NCI-H446 (cell line): ENCODE measurements at places on chromosomes 2 and 18.
A peak's percentile ranks its signal among the peaks of the same experiment; 100 is the strongest.

GRCh38 chr18:51150113-51150700 is 47.3 kb downstream of the MEX3C start:
- DNase-seq: peak; percentile 17

DNA sequence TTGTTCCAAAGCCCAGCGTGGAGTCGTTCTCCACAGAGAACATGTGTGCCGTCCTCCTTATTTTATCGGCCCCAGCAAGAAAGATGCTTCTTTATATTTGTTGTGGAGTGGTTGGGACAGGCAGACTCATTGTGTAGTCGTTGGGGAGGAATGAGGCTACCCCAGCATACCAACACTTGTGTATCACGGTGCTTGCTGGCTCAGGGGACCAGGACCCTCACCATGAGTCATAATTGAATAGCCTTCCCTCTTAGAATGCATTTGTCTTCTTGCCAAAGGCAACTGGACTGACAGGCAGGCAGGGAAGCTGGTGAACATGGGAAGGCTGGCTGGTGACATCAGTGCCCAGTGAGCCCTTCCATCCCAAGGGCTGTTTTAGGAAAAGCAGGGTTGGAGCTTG is 4.7 kb downstream of the CAPN10 start:
- no peak for DNase-seq

DNA sequence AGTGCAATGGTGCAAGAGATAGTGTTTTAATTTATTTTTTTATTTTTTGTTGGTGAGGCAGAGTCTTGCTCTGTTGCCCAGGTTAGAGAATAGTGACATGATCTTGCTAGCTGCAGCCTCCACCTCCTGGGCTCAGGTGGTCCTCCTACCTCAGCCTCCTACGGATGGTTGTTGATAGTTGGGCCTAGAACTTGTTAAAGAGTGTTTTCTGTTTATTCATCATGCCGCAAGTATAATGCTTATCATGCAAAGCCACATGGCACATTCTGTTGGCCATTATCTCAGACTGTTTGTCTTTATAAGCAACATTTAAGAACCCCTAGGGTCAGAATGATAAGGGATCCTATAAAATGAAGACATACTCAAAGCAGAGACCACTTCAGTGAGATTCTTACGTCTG is 1.7 kb downstream of the UGGT1 start:
- no peak for DNase-seq

GRCh38 chr2:99600981-99601651 is 111.3 kb upstream of the REV1 start:
- peak; percentile 34 for DNase-seq

DNA sequence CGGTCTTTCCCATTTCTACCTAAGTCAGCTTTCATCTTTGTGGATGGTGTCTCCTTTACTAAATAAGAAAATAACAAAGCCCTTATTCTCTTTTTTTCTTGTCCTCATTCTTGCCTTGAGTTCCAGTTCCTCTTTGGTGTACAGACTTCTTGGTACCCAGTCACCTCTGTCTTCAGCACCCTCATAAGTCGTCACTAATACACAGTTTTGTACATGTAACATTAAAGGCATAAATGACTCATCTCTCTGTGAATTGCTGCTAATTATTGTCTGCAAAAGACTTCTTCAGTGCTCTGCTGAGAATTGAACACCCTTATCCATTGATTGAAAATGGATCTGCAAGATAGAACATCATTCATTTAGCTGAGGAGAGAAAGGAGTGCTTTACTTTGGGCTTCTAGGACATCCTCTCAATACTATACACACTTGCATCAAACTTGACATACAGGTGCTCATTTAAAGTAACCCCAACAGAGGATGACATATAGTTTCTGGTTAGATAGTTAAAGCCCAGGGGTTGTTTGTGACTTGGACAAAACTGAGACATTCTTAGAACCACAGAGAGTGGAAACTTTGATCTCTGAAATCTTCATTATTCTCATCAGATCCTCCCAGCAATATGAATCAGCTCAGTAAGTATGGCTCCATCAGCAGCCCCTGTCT is 97.0 kb downstream of the XRCC5 start:
- no peak for DNase-seq

- DNase-seq: no peak
These were observed 177.6 kb downstream of the BABAM2 start for GRCh38 chr2:28068088-28068487.

DNA sequence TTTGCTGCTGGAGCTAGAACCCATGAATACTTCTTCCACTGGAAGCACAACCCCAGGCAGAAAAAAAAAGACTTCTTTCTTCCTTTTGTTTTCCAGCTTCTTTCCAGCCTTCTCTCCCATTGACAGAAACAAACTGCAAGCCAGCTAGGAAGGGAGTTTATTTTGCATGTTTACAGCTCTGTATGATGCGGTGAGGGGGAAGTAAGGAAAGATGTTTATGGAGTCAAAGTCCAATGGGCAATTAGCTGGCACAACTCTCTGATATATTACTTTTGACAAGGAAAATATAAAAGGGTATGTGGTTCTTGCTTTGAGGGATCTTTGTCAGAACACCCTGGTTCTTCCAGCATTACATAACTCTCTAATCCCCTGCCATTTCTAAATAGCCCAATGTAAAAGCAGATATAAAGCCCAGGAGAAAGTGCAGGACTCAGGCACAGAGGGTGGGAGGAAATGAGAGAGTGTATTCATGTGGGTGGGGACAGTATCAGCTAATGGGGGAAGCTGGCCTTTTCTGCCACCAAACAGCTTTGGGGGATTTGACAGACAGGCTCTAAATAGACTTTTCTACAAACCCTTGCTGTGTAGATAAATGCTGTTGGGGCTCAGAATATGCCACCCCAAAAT is 9.3 kb upstream of the NMS start:
- no peak for DNase-seq

GRCh38 chr18:54720620-54721019 is 107.7 kb upstream of the RAB27B start:
- DNase-seq: no peak
